Retina (tissue), 1 donor: ENCODE measurements at places on chromosomes 4 and X.

GRCh38 chr4:187565416-187565815, 430.2 kb upstream of the ZFP42 start:
- DNase-seq, result no peak

- no peak for DNase-seq
These were observed 54.4 kb downstream of the ADD1 start for GRCh38 chr4:2898001-2898400.

DNA sequence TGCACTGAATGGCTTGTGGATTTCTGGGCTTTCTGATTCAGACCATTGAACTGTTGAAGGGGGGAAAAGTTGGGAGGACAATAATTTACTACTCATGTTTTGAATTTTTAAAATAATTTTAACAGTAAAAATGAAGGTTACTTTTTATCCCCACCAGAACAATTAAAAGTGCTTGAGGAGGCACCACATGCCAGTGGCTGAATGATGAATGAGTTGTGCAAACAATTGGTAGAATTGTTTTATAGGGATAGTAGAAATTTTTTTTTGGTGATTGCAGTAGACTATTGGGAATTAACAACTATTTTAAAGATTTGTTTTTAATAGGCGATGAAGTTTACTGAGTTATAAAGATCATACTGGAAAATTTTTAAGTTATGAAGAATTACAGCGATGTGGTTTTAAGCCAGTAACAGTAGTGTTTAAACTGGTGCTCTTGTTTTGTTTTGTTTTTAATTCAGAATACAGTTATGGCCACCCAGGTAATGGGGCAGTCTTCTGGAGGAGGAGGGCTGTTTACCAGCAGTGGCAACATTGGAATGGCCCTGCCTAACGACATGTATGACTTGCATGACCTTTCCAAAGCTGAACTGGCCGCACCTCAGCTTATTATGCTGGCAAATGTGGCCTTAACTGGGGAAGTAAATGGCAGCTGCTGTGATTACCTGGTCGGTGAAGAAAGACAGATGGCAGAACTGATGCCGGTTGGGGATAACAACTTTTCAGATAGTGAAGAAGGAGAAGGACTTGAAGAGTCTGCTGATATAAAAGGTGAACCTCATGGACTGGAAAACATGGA, 2.7 kb downstream of the REST start:
- DNase-seq, result no peak

DNA sequence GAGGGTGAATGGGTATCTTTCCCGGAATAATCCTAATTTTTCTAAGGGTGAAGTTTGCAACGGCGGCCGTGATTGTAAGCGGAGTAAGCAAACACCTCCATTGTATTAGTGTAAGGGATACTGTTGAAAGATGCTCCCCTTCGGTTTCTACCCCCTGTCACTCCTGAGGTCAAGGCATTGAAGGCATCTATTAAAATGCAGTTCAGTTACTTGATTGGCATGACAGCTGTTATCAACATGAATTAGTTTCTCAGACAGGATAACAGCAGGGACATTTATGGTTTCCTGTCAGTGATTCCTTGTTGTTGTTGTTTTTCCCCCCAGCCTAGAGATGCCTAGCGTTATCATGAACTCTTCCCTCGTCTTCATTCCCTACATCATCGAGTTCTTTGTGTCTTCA, 552 bp downstream of the SLC25A14 start:
- no peak for DNase-seq

GRCh38 chr4:39698424-39699009, 581 bp downstream of the UBE2K start:
- DNase-seq, result no peak

- DNase-seq, result no peak
These were observed 123.9 kb downstream of the DCHS2 start for GRCh38 chr4:154367659-154368058.

GRCh38 chr4:2417765-2418649, at the start of gene ZFYVE28:
ZFYVE28 (minus strand) TSS chr4:2418645; CDS start chr4:2418323, 322 bp downstream.
- peak; percentile 68 for DNase-seq

DNA sequence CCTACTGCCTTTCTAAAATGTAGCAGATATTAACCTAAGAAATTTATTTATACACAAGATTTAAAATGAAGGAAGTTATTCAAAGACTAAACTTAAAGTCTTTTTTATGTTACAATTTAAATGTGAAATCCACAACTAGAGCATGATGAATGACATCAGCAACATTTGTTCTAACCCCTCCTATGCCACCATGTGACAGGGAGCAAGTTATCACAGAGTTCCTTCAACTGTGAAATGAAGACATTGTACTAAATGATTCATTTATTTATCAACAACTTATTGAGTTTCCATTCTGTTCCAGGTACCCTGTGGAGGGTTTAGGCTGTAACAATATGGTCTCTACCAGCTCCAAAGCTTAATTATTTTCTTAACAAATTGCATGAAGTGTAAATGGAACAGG, 76.9 kb downstream of the SLC39A8 start:
- no peak for DNase-seq

GRCh38 chr4:175891231-175891630, 79.2 kb upstream of the GPM6A start:
- no peak for DNase-seq

GRCh38 chrX:48025561-48025960, 18.8 kb downstream of the SPACA5 start:
- DNase-seq, result peak; percentile 61

GRCh38 chr4:42519803-42520417, 122.6 kb downstream of the SHISA3 start:
- DNase-seq, result peak; percentile 39

DNA sequence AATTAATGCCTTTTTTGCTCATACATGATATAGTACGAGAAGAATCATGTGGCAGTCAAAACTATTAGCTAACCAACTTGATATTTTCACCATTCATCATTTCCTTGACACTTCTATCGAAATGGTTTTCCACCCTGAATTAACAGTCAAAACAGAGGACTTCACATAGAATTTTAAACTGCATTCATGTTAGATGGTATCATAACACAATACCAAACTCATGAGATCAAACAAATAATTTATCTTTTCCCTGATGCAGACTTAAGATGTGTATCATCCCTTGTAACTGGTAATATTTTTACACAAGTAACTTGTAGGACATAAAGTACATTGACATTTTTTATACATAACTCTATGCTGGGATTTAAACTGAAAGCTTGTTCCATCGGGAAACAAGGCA, 18.2 kb upstream of the ANTXR2 start:
- DNase-seq, result no peak

GRCh38 chr4:79526641-79527565, 118.9 kb upstream of the GK2 start:
- DNase-seq, result no peak

- DNase-seq, result no peak
These were observed 49.5 kb upstream of the MAGEA8 start for GRCh38 chrX:149831473-149831872.

GRCh38 chr4:110172972-110173371, 25.4 kb downstream of the ELOVL6 start:
- no peak for DNase-seq

DNA sequence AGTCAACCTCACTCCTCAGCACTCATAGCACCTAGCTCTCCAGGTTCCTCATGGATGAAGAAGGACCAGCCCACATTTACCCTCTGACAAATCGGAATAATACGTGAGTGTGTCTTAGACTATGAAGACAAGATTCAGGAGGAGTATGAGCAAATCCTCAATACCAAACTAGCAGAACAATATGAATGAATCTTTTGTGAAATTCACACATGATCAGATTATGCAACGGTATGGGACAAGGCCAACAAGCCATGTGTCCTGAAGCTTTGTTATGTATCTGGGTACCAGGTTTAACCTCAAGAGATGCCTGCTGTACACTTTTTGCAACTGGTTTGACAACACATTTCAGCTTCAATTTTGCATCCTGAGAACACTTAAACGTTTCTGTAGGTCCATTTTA, 300.1 kb downstream of the OPHN1 start:
- DNase-seq, result no peak

- no peak for DNase-seq
These were observed 280.5 kb upstream of the EDA2R start for GRCh38 chrX:66919280-66919832.

- DNase-seq, result no peak
These were observed 8.5 kb upstream of the PCDH19 start for GRCh38 chrX:100418556-100418955.

GRCh38 chr4:169566021-169566818, 46.2 kb downstream of the NEK1 start:
- peak; percentile 33 for DNase-seq

DNA sequence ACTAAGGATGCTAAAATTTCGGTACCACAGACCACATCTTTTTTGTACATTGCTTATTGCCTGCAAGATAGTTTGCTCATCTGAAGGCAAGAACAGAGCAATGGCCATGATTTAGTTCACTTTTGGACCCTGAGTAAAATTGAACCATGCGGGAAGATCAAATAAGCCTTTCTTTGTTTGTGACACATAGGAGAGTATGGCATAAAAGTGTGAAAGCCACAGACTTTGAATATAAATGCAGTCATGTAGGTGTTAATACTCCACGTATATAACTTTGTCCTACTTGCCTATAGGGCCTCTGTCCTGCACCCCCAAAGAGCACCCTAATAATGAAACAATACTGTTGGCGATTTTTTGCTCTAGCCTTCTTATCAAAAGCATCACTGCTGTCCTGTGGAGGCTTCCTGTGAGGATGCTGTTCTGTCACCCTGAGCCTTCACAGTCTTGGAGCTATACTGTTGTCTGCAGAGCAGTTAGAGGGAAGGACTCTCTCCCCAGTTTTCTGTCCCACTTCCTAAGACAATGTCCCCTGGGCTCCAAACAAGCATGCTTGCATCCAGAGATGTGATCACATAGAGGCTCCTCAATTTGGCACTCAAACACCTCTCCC, 10.2 kb upstream of the CXCL13 start:
- DNase-seq, result no peak

DNA sequence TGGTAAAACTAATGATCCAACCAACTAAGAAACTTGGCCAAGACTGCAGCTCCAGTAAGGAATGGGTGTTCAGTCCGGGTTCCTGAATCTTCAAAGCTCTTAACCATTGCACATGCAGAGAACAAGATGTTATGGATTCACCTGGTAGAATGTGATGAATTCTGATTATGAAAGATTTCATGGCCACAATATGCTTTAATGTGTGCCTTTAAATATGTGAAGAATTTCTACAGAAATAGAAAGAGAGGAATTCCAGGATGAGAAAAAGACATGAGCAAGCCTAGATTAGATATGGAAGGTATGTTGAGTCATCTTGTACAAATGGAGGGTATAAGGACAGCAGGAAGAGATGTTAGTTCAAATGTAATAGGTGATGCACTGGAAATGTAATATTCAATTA, 472.2 kb upstream of the TENM3 start:
- no peak for DNase-seq

- DNase-seq, result no peak
These were observed 20.7 kb downstream of the ACE2 start for GRCh38 chrX:15579778-15580747.

DNA sequence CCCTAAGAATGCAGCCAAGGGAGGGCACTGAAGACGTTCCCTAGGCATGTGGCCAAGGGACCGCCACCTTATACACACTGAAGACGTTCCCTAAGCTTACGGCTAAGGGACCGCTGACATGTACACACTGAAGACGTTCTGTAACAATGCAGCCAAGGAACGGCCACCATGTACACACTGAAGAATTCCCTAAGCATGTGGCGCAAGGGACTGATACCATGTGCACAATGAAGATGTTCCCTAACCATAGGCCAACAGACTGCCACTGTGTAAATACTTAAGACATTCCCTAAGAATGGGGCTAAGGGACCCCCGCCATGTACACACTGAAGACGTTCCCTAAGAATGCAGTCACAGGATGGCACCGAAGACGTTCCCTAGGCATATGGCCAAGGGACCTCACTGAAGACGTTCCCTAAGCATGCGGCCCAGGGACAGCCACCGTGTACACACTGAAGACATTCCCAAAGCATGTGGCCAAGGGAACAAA, 36.1 kb downstream of the DHRSX start:
- DNase-seq, result no peak
